ENCODE measurements at places on chromosomes 1 and 21. TPM values are rescaled to one million over a fixed set of nuclear protein-coding genes. Genes with fewer than 3 reads are reported as not detected.

DNA sequence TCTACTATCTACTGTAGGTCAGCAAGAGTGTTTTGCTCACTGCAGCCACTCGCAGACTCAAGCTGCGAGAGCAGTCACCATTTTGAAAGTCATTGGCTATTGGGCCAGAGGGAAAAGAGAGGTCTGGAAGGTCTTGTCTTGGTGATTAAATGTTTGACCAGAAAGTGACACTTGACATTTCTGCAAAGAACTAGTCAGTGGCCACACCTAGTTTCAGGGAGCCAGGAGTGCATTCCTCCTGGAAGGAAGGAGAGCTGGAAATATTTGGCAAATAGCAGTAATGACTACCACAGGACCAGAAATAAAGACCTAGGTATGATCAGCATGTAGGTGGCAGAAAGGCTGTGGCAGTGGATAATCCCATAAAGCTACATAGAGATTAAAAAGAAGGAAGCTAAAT, 440.0 kb upstream of the PLXNA2 start:
- DNase-seq = no peak

CYP4Z1 gene
- not detected for total RNA-seq

HES3 gene
- 0.66 TPM for total RNA-seq

- DNase-seq = no peak
Observed at GRCh38 chr1:209895709-209896108, 42.3 kb upstream of the SYT14 start.

- DNase-seq = no peak
Observed at GRCh38 chr1:100361511-100362089, 9.3 kb downstream of the CDC14A start.

- no peak for DNase-seq
Observed at GRCh38 chr1:17292299-17293160, 15.5 kb upstream of the PADI4 start.

- DNase-seq = no peak
Observed at GRCh38 chr21:42746593-42747275, 93.3 kb downstream of the PDE9A start.

DNA sequence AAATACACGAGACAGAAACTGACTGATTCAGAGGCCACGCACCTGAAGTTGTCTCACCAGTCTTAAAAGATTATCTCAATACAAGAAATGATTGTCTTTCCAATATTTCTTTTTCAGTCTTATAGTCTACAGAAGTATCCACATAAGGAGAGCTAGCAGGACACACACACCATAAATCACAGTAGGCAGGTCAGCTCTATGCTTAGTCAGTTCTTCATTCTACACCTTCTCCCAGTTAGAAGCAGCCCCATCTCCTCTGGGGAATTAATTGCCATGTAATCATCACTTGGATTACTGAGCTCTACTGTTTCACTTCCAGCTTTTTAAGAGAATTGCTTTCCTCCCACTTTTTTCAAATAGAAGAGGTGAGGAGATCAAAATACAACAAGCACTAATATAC, 59.6 kb downstream of the SMYD3 start:
- no peak for DNase-seq

DNA sequence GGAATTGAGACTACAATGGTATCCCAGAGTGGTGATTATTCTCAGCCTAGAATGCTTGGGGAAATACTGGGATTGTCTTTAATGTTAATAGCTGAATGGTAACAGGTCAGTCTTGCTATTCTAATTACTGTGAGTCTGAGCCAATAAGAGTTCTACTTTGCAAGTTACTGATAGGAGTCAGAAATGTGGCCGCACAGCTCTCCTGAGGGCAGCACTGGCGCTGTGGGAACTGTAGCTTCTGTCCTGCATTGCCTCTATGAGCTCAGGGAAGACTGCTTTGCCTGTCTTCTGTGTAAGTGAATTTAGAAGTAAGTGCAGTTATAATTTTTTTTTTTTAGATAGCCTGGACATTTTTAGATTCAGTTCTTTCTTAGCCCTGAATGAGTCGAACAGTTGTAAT, 10.0 kb upstream of the VAMP3 start:
- no peak for DNase-seq

MFAP2 gene
- total RNA-seq = 2.1 TPM

- DNase-seq = no peak
Observed at GRCh38 chr1:17181781-17182464, 23.0 kb upstream of the PADI1 start.

DNA sequence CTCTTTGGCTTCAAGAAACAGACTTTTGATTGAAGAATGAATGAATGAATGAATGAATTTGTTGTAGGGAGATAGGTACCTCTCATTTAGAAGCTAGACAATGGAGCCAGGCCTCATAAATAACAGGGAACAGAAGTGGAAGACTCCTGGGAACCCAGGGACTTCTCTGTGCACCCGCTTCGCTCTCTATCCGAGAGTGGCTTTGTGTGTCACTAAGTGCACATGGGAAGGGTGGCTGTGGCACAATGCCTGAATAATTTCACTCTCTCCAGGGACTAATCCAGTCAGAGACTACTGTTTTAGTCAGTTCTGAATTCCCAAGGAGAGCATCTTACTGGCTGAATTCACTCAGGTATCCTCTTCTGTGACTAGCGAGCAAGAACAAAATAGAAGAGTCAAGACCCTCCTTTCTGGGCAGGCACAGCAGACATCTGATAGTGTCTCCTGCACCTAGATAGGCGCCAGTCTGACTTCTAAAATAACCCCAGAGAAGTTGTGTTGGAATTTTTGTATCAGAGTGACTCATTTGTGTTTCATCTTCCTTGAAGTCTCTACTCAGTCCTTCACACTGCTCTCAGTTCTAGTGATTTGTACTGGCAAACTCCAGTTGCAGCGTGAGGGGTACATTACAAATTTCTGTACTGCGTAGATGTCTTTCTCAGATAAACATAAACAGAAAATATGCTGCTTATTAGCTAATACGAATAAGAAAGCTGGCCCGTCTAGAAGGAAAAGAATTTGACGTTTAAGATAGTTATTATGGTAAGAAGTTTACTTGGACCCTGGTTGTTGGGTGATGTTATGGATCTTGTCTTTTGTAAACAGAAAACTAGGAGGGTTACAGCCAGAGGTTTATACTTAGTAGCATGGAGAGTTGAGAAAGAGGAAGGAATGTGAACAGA, 34.0 kb downstream of the BACH1 start:
- DNase-seq = no peak

GUK1 gene
- 128 TPM for total RNA-seq
